Pons (tissue), 1 donor: ENCODE measurements at places on chromosomes 5 and 9.

DNA sequence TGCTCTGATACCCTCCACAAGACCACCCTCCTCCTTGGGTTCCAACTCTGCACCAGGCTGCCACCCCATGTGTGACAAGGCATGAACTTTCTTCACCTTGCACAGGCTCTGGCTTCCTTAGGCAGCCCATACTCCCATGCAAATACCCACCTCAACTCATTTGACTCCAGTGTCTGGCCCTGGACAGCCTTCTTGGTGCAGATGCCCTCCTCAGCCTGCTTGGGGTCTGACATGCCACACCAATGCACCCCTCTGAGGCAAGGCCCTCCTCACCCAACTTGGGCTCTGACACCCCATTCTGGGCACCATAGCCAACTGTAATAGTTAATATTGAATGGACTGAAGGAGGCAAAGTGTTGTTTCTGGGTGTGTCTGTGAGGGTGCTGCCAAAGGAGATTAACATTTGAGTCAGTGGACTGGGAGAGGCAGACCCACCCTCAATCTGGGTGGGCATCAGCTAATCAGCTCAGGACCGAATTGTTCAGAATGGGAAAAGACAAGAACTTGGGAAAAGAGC is 115.0 kb upstream of the EPB41L4A start:
- no peak for DNase-seq

- DNase-seq: no peak
These were observed 40.2 kb downstream of the MRPL36 start for GRCh38 chr5:1759378-1759970.

DNA sequence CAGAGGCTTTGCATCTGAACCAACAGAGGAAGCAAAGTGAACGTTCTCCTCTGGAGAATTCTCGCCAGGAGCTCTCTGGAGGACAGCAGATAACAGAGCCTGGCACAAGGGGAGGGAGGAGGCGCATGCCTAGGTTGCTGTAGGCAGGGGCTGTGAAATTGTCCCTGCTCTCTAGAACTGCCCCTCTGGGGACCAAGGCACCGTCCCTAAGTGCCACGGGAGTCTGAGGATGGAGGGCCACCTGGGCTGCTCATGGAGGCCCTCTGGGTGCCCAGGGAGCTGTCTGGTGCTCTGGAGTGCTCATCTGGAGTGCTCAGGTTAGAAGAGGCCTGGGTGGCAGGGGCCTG is 77.6 kb downstream of the CACNA1B start:
- DNase-seq: no peak

GRCh38 chr9:113879911-113880310 is 3.8 kb downstream of the ZNF618 start:
- DNase-seq: no peak

- DNase-seq: no peak
These were observed 19.7 kb downstream of the PTTG1 start for GRCh38 chr5:160441311-160441781.

DNA sequence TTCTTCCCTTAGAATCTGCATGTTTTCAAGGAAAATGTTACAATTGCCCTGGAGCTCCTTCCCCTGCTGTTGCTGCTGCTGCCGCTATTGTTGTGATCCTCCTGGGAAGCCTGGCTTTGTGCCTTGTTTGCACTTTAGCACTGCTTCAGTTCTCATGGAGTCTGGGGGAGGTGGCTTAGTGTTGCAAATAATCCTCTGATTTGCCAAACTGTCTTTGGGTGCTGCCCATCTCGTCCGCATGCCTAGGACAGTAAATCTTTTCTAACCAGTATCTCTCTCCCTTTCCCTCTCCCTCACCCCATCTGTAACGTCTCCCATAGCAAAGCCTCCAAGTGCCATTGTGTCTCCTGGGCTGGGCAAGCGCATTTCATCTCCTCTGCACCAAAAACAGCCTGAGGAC is 30.3 kb downstream of the FAM240B start:
- peak; percentile 88 for DNase-seq

DNA sequence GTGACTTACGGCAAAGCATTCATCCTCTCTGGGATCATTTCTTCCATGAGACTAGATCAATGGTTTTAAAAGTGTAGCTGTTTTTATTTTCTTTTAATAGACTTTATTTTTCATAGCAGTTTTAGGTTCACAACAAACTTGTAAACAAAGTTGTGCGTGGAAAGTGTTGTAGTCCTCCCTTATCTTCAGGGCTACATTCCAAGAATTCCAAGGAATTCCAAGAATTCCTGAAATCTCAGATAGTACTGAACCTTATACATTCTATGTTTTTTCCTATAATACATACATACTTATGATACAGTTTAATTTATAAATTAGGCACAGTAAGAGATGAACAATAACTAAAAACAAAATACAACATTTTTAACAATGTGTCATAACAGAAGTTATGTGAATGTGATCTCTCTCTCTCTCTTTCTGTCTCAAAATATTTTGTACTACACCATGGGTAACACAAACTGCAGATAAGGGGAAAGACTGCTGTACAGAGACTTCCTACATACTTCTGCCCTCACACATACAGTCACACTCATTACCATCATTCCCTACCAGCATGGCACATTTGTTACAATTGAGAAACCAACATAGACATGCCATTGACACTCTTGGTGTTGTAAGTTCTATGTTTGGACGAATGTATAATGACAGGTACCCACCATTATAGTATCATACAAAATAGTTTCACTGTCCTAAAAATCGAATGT is 1933.2 kb upstream of the WWC1 start:
- DNase-seq: no peak

GRCh38 chr5:112929336-112930081 is 7.5 kb upstream of the REEP5 start:
- DNase-seq: no peak

DNA sequence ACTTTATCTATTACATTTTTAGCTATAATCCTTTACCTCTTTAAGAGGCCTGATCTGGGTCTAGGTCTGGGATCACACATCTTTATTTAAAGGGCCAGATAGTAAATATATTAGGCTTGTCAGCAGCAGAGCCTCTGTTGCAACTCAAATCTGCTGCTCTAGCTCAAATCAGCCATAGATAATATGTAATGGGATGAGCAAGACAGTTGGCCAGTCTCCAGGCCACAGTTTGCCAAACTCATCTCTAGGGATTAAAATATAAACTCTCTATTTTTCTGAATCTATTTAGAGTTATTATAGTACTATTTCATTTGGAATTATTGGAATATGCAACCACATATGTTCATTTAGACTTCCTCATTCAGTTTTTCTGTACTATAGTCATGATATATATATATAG is 115.9 kb upstream of the MINAR2 start:
- DNase-seq: no peak

DNA sequence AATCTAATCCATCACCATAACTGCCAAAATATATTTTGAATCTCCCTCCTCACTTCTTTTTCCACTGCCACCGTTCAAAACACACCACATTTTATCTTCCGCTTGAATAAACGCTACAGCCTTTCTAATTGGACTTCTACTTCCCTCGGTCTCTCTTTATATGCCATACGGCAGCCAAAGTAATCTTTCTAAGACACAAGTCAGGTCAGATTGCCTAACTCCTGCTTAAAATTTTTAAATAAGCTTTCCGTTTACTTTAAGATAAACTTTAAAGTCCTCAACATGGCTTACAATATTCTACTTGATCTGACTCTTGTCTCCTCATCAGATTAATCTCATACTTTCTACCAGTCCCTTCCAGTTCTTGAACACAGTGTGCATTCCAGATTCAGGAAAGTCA is 9.7 kb downstream of the AFF4 start:
- DNase-seq: no peak
